ENCODE measurements at places on chromosomes 16 and 17.

GRCh38 chr17:81720267-81721071, 8.4 kb downstream of the SLC25A10 start:
- no peak for DNase-seq

DNA sequence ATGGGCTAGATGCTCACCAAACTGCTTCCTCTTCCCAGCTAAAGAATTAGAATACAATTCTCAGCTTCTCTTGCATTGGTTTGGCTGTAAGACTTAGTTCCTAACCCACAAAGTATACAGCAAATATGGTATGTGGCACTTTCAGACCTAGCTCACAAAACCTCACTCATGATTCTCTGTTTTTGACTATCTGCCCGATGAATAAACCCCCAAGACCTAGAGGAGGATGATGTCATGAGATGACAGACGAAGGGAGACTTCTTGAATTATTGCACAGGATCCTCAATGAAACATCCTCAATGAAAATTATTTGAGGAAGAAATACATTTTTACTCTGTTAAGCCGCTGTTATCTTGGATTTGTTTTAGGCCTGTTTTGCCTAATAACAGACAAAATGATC, 14.3 kb downstream of the CNOT1 start:
- no peak for DNase-seq

DNA sequence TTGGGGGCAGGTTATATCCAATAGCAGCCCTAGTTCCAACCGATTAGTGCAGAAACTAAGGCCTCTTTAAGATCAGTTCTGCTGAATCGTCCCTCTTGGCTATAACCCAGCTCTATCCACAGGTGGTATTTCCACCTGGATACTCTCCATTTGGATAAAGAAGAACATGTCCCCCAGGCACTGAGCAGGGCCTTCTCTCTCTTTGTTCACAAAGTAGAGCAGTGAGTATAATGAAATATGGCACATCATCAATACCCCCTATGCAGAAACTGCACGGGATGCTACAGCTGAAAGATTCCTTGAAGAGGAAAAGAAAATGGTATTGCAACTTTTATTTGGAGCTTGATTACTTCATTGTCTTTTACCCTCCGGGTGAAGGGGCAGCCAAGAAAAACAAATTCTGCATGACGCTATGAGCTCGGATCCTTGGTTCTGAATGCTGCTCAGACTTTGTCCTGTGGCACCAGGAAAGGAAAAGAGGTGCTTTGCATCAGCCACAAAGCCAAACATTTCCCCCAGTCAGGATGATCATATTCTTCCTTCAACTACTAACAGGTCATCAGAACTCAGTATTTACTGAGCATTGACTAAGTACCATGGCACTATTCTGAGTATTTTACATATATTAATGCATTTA, 399.7 kb downstream of the NPIPA8 start:
- DNase-seq, result no peak

- peak; percentile 77 for DNase-seq
These were observed 108.5 kb upstream of the CCL2 start for GRCh38 chr17:34146440-34147043.

DNA sequence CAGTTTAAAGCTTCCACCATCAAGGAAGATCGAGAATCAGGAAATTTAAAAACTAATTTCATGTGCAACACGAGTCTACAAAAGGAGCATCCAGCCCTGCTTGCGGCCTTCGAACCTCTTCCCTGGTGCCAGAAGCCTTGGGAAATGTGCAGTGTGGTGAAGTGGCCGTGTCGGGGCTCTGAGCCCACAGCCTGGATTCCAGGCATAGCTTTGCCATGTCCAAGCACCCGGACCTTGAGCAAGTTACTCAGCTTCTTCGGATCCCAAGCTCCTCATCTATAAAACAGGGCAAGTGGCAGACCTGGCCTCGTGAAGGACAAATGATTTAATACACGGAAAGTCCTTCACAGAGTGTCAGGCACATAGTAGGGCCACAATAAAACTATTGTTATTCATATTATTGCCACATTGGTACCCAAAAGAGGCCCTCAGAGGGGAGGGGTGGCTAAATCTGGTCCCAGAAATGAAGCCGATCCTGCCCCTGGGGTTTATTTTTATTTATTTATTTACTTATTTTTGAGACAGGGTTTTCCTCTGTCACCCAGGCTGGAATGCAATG, 34.8 kb downstream of the COTL1 start:
- no peak for DNase-seq

DNA sequence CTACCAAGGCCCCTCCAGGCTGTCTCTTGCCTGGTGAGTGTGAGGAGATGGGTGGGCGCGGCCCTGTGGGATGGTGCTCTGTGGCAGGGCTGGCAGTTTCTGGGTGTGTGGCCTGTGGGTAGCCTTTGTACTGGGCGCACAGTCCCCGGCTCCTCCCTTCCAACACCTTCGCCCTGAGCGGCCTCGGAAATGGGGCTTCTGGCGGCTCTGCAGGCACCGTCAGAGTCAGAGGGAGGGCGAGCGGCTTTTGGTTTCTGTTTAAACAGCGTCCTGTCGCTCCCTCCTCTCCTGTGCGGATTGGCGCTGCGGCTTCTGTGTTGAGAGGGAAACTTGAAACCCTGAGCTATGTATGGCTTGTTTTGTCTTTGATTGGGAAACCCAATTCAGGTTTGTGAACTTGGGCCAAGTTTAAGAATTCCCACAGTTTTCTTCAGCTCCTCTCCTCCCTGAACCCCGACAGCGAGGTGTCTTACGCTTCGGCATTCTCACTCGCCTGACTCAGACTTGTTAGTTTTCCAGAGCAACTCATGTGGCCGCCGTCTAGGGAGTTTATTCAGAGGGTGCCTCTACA, 8.3 kb upstream of the ZNF750 start:
- DNase-seq, result peak; percentile 63

DNA sequence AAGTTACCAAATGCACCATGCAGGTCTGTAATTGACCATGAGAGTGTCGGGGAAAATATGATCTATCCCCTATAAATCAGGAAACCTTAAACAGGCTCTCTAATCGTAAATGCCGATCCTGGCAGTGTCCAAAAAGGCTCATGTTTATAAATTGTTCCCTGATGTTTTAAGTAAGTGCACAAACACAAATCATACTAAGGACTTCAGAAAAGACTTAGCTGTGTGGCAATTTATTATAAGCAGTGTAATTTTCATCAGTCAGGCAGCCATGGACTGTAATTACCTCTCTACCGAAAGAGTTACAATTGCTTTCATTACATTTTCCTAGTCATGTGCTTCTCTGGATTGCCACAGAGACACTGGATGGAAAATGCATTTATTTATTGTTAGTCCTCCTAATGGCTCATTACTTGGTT, 73.4 kb upstream of the COX10 start:
- no peak for DNase-seq

- DNase-seq, result peak; percentile 46
These were observed 58.7 kb downstream of the PLXDC1 start for GRCh38 chr17:39092692-39093230.

- no peak for DNase-seq
These were observed 438.0 kb upstream of the ZFHX3 start for GRCh38 chr16:73485880-73486279.

- no peak for DNase-seq
These were observed 15.1 kb upstream of the CD300LD start for GRCh38 chr17:74607221-74607620.

- no peak for DNase-seq
These were observed 224.2 kb downstream of the BCAS3 start for GRCh38 chr17:60901806-60902205.

GRCh38 chr16:23502466-23502865, 7.8 kb downstream of the GGA2 start:
- no peak for DNase-seq

- no peak for DNase-seq
These were observed 30.1 kb downstream of the FZD2 start for GRCh38 chr17:44587339-44587738.

GRCh38 chr16:42691-43090, 10.7 kb downstream of the POLR3K start:
- no peak for DNase-seq

GRCh38 chr16:28218109-28218508, 6.3 kb upstream of the XPO6 start:
- peak; percentile 78 for DNase-seq

DNA sequence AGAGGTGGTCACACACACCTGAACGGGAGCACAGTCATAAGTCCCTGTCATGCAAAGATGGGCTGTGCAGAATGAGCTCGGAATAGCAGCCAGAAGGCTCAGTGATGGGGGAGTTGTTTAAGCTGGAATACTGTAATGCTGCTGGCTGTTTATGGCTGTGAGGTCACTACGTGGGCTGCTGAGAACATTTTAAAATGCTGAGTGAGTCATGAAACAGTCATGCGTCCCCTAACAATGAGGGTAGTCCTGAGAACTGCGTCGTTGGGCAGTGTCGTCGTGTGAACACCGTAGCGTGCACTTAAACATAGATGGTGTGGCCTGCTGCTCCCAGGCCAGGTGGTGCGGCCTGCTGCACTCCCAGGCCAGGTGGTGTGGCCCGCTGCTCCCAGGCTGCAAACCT, 39.7 kb downstream of the TBCD start:
- no peak for DNase-seq

DNA sequence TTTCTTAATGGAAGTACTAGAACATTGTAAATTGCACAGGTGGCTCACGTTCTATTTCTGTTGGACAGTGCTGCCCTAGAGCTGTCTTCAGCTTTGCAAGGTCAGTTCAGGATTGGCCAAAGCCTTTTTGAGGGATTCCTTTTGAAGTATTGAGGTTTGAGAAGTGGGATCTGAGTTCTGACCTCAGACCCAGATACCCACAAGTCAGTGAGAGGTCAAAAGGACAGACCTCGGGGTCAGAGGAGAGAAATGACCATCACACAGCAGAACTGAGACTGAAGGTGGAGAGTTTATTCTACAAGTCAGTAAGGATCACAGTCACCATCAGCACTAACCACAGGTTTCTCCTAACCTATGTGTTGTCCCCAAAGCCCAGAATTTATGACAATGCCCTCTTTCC, 1.7 kb downstream of the ACSM5 start:
- DNase-seq, result no peak

DNA sequence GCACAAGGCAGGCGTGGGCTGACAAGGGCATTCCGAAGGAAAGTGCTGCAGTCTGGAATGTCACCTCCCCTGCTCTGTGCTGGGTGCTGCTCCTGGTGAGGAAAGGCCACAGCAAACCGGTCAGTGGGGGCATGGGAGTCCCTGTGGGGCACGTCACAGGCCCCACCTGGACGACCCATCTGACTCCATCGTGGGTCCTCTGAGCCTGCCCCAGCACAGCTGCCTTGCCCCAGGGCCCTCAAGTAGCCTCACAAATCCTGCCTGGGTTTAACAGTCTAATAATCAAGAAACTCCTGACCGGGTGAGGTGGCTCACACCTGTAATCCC, 2.8 kb upstream of the MYO15B start:
- no peak for DNase-seq

DNA sequence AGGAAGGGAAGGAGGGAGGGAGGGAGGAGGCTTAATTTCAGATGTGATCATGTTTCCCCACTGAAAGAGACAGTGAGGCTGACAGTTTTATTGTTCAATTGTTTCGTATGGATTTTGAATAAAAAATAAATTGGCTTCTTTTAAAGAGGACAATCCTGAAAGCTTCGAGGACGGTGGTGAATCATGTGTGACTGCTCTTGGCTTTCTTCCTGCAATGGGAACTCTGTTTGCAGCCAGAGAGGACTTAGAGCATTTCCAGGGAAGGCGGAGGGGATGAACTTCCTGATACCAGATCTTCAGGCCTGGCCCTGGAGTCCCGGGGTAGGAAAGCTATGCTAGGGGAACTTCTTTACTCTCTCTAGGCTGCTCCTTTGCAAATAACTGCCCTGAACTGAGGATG, 72.8 kb upstream of the C16orf82 start:
- DNase-seq, result no peak

- no peak for DNase-seq
These were observed 6.0 kb downstream of the CIITA start for GRCh38 chr16:10883004-10883403.

- DNase-seq, result no peak
These were observed 23.3 kb upstream of the CCR7 start for GRCh38 chr17:40588552-40588951.

DNA sequence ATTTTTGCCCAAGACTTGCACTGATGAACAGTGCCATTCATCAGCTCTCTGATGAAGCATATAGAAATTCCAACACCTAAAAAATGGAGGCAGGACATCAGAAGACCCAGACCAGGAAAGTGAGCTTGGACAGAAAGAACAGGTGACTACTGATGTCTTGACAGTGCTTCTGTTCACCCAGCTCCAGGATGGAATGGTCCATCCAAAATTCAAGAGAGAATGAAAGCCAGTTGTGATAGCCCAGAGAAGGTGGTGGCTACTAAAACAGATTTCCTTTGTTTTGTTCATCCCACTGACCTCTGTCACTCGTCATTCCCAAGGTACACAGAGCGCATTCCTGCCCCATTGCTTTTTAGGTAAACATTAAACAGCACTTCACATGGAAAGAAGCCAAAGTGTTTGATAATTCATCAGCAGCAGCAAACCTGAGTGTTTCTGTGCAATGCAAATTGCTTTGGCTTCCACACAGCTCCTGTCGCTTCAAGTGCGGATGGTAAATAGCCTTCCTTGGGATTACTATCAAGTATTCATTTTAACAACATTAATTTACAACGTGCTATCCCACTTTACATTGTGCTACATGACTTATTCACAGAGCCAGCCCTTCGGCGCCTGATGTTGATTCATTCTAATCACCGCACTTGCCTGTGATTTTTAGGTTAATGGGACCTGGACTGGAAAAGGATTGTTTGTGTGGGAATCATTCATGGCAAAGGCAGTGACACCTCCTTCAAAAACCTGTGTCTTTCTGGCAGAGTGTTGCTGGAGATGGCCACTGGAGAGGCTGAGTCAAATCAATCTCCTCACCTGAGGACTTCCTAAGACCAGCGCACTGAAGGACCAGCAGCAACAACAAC, 65.1 kb upstream of the TOX3 start:
- no peak for DNase-seq

GRCh38 chr17:55563363-55563762, 52.1 kb upstream of the SMIM36 start:
- DNase-seq, result no peak

DNA sequence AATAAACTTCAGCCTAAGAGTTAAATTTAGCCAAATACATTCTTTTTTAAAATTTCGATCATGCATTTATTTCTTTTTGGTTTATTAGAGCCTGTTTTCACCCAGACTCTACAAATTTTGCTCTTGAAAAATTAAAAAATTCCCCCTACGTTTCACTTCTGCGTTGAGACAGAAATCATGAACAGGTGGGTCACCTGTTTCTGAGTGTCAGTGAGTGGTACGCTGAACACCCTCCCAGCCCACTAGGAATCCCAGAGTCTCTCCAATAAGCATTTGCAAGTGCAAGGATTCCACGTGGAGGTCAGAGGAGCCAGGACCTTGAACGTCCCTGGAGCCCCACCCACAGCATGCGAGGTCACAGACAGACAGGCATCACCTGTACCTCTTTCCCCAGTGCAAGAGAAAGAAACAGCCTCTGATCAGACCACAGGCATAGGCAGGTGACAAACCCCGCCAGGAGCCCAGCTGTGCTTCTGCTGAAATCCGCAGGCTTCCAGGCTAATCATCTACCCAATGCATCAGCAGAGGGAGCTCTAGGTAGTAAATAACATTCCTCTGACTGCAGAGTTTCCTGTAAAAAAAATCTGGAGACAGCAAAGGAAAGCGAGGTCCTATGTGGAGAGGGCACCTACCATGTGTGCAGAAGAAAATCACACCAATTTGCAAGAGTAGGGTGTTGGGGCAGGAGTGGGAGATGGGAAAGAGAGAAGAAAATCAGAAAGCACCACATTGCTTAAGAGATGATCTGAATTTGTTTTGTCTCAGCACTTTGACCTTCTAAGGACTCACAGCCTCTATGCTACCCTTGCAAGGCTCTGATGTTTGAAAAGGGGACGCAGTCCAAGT, 5.9 kb upstream of the XYLT1 start:
- DNase-seq, result peak; percentile 61
